ENCODE measurements at places on chromosomes 3 and 15. TPM values are rescaled to one million over a fixed set of nuclear protein-coding genes. Genes with fewer than 3 reads are reported as not detected.

DNA sequence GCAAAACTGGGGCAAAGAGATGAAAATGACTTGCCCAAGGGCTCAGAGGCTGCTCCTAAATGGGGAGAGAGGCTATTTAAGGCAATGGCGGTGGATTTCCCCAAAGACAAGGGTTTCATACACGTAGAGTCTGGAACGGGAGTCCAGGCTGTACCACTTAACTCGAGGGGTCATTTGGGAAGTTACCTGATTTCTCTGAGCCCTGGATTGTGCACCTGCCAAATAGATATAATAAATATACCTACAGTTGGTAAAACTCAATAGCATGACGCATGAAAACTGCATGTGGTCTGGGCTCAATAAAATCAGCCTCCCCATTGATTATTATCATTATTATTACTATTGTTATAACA, 1.3 kb upstream of the ITPR1 start:
- DNase-seq: no peak

GRCh38 chr3:52537726-52538421, 1.5 kb downstream of the UQCC5 start:
- no peak for DNase-seq

DNA sequence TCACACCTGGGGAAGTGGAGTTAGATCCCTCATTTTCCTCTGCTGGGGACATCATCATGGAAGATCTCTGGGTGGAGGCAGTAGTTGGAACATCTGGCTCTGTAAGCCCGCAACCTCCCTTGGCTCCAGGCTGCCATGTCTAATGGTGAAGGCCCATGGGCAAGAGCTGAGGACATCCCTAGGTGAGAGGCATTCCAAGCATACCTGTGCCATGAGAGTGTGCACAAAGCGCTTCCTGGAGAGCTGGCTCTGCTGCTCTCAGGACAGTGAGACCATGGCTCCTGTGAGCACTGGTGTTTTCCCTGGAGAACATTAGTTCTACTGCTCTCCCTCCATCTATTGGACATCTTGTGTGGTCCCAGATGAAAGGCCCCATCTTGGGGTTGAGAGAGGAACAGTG, 7.7 kb downstream of the MAPKAPK3 start:
- no peak for DNase-seq

- DNase-seq: no peak
Measured at GRCh38 chr3:189718215-189718614, 87.0 kb downstream of the TP63 start.

DNA sequence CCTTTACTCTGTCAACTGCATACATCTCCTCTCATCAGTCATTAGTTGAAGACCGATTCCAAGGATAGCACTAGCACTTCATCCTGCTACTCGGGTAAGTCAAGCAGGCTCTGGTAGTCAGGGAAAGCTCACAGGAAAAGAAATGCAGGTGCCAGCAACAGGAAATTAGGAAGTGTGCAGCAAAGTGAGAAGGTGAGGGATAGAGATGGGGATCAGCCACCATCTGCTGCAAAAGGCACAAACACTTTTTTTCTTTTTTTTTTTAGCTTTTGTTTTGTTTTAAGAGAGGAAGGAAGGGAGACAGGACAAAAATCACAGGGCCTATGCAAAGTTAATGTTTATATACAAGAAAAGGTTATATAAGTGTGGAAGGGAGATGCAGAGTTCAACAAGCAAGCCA, 9.0 kb upstream of the BTLA start:
- no peak for DNase-seq

- no peak for DNase-seq
Measured at GRCh38 chr3:9916346-9916733, 558 bp upstream of the IL17RC start.

- DNase-seq: no peak
Measured at GRCh38 chr3:106399761-106400160, 530.9 kb upstream of the CBLB start.

DNA sequence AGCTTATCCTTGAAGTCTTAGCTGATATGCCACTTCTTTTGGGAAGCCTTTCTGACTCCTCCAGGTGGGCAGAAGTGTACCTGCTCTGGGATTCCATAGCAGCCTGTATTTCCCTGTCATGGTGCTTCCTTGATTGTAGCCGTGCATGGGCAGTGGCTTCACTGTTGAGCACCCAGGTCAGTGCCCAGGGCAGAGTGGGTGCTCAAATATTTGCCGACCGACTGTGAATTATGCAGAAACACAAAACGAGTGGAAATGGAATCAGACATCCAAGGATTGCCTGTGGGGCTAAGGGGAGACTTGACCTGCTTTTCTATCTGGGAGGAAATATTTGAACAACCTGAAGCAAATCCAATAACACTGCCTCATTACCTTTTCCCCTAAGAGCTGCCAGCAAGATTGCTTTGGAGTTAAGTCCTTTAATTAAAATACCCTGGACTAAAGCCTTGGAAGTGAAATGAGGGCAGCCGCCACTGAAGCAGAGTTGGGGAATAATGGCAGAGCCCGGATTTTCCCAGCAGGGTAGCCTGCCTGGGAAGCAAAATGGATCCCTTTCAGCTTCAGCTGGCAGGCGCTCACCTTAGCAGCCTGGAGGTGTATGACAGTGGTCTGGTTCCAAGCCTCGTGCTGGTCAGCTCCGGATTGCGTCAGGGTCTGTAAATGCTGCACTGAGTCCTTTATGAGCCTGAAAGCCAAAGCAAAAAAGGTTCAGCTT, 14.9 kb downstream of the ACOX2 start:
- no peak for DNase-seq

GRCh38 chr15:48891232-48891765, 13.4 kb downstream of the EID1 start:
- DNase-seq: no peak

DNA sequence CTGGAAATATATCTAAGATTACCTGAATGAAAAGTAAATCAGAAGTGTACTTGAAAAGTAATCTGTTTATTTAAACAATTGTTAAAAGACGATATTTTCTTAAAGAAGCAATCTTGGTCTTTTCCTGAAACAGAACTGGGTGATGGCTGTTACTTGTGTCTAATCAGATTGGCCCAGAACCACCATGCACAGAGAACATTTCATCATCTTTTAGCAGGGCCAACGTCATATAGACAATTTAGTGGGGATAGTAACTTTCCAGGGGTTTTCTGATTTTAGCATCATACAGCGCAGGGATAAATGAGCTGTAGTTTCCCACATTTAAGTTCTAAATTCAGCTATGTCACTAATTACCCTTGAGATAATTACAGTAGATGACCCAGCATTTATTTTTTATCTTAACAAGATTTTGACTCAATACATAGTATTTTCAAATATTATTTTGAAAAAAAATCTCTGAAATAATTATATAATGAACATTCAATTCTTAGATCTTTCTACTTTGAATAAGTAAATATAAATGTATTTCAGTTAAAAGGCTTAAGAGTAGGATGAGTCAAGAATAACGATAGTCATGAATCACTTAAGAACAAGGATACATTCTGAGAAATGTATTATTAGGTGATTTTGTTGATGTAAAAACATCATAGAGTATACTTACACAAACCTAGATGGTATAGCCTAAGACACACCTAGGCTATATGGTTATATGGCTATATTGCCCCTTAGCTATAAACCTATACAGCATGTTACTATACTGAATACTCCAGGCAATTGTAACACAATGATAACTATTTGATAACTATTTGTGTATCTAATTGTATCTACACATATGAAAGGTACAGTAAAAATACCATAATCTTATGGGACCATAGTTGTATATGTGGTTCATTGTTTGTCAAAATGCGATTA, 103.8 kb upstream of the MME start:
- DNase-seq: no peak

DNA sequence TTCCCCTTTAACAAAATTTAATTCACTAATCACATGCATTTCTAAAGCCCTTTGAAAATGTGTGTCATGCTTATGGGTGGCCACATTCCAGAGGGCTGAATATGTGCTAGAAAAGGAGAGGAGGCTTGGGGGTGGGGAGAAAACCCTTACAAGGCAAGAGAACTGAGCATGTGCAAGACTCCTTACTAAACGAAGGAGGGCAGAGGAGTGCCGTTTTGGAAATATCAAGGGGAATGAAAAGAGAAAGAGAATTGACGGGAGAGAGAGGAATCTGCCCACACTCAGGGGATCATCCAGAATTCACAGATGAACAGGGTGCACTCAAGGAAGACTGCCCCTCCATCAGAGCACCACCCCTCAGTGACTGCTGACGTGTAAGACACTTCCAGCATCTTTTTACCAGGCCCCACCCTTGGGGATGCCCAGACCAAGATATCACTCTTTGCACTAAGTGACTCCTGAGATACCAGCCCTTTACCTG, 37.9 kb upstream of the TSC22D2 start:
- peak; percentile 61 for DNase-seq

DNA sequence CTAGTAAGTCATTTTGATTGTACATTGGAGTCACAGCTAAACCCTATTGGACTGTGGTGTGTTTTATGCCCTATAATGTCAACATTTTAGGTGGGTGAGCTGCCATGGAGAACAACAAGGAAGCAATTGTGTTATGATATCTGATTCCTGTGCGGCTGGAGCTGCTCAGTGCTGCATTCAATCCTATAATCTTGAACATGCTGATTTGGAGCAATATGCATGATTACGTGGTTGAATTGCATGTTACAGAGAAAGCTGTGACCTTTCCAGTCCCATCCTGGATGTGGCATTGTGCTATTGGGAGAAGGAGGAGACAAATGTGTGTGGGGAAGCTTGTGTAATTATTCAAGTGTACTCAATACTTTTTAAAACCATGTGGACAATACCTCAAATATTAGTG, 20.1 kb upstream of the C3orf49 start:
- no peak for DNase-seq

DNA sequence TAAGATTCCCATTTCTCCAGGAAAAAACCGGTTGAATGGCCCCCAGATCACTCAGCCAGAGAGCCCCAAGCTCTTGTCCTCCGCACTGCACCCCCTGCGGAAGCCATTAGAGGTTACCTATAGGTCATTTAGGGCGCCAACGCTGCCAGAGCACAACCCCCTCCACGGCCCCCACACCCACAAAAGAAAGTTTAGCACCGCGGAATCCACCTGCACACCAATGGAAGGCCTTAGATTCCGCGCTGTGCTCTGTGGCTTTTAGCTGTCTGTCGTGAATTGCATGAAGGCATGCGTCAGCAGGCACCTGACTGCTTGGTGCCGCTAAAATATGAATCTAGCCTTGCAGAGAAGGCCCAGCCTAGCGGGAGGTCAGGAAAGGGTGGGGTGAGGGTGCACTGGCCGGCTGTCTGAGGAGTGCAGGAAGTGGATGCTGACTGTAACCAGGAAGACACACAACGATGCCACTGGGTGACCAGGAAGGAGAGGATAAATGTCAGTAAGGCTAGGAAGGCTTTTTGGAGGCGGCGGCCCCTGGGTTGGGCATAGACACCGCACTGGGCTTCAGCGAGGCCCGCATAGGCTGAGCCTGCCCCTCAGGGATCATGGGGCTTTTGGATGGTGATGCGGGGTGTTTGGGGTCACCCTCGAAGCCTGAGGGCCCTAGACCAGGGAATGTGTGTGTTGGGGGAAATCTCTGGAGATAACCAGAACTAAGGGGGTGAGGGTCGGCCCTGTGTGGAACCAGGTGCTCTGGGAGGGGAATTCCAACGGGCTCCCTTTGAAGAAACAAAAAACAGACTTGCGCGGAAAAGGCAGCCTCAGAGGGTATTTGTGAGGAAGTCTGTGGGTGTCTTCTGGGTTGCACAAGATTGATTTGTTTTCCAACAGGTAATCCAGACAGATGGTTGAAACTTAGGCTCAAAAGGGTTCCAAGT, 976 bp upstream of the NUP210 start:
- no peak for DNase-seq

DNA sequence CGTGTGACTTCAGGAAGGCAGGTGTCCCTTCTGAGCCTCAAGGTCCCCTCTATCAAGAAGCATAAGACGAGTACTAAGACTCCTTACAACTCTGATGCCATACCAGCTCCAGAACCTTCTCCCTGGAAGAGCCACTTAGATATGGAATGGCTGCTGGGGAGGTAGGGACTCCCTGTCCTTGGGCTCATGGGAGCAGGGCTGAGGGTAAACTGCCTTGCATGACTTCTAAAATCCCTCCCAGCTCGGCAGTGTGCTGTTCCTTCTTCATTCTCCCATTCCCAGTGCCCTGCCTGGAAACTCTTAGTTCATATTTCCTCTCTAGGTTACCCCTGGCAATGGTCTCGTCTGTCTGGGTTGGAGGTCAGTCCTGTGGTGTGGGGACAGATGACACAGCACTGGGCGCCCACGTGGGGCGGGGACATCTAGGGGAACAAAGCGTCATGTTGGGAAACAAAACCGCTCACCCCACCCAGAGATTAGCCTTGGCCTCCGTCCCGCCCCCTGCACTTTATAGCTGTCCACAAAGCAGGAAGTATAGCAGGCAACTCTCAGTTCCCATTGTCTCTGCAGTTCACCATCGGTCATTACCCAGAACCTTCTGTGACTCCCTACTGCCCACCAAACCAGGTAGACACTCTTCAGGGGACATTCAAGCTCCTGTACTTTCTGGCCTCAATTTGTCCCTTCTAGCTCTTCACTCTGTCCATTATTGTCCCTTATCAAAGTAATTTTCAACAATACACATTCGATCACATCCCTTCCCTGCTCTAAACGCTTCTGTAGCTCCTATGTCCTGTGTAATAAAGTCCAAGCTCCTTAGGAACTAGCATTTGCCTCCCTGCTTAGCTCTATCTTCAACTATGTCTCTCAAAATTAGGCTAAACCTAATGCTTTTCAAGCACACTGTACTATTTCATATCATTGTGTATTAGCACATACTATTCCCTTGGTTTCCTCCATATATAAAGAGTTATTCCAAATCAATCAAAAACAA, 73.8 kb downstream of the IQSEC1 start:
- DNase-seq: peak; percentile 93

DNA sequence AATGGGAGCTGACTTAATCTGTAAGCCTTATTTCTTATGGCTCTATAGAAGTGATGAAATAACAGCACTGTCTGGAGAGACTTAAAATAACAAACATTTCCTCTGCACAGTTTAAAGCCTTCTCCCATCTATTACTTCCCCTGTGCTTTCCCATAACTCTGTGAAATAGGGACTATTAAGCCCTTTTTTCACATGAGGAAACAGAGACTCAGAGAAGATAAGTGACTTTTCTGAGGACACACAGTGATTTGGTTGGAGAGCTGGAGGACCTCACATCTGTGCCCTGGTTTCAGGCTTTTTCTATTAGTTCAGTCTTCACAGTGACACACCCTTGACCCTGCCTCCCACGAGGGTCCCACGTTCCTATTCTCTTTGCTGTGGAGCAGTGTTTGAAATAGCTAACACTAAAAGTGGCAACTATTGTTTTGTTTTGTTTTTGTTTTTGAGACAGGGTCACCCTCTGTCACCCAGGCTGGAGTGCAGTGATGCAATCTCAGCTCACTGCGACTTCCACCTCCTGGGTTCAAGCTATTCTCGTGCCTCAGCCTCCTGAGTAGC, 82.9 kb downstream of the ST6GAL1 start:
- DNase-seq: no peak

- DNase-seq: no peak
Measured at GRCh38 chr3:72473156-72473555, 375.1 kb downstream of the SHQ1 start.

FES gene
- 26.9 TPM for total RNA-seq

XCR1 gene
- 0.09 TPM for total RNA-seq

ATP13A5 gene
- total RNA-seq: not detected

SATB1 gene
- 28.5 TPM for total RNA-seq

SIAH2 gene
- 14.7 TPM for total RNA-seq

ROPN1 gene
- total RNA-seq: not detected

MME gene
- total RNA-seq: 52.6 TPM

PLCD1 gene
- total RNA-seq: 12.3 TPM
